ENCODE measurements at places on chromosomes 5 and 9.

DNA sequence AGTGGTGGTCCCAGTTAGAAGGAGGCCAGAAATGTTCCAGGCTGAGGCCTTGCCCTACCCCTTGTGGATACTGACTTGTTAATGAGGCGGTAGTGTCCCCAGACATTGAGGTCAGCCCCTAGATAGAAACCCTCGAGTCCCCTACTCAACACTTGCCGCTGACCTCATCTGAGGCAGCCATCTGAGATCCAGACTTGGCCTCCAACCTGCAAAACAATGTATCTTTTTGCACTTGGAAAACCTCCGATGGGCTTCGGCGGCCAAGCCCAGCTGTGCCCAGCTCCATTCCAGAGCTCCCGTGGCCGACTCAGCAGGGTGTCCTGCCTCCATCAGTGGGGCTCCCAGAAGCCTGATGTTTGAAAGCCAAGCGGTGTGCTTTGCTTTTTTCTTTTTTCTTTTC, 122.1 kb downstream of the WNK2 start:
- no peak for DNase-seq

DNA sequence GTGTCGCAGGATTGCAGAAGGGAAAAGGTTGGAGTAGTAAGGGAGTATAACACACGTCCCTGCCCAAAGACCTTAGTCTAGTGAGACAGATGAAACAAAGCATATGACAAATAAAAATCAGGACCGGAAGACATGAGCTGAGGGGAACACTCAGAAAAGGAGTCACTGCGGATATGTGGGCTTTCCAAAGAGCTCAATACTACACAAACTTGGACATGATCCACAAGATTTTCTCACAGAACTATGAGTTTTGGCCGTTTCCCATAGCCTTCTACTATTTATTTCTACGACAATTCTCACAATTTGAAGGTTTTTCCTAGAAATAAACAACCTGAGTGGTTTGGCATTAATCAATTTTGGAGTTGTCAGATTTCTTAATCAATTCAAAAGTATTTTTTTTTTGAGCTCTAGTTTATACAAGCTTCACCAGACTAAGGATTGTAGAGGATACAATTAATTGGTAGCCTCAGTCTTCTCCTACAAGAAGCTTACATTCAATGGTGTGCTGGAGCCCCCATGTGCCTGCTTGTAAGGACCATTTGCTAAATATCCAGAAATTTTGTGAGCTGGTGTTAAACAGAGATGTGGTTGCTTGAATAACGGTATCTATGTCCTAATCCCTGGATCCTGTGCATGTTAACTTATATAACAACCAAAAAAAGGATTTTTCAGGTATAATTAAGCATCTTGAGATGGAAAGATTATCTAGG, 91.4 kb downstream of the ADAMTS12 start:
- no peak for DNase-seq

GRCh38 chr5:180464603-180464970, 29.6 kb upstream of the CNOT6 start:
- no peak for DNase-seq

DNA sequence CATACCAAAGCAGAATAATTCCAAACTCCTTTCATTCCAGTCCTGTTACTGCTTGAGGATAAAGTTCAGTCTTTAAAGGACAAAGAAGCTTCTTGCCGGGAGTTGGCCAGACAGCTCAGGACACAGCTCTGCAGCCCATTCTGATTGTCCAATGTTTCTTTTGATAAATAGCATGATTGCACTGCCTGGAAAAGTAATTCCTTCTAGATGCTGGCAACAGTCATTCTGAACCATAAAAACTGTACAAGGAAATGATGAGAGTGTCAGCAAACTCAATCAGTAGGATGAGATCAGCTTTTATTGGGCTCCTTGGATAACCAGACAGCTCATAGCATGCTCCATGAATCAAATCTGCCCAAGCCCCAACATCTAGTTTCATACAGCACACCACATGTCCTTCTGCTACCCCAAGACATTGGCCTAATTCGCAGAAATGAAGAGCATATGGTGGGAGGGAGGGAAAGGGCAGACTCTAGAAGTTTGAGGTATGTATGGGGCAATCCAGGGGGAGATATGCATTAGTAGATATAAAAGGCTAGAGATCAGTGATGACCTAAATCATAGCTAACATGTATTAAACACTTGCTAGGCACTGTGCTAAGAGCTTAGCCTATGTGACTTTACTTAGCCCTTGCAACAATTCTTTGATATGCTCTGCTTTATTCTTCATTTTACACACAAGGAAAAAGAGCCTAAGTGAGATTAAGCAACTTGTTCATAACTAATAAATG, 219.9 kb upstream of the NREP start:
- DNase-seq, result no peak

GRCh38 chr9:37663926-37664325, 13.2 kb downstream of the FRMPD1 start:
- DNase-seq, result no peak

DNA sequence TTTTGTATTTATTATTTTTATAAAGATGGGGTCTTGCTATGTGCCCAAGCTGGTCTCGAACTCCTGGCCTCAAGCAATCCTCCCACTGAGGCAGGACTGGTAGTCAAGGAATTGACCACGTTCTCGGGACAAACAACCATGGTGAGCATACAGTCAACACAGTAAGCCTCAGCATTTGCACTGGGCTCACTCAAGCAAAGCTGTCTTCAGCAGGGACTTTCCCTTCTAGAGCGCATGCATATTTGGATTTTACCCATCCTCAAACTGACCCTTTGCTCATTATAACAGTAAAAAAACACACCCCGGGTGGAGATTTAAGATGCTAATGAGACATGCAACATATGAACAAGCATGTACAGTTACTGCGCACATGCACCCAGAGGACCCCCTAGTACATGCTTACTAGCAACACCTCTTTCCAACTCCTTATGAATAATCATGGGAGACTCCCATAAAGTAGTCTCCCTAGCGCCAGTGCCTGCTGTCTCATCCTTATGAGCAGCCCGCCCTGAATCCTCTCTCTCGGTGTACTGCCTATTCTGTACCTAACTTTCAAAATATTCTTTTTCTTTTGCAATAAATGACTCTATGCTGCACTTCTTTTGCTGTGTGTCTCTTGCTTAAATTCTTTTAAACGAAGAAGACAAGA, 41.5 kb downstream of the C5orf22 start:
- no peak for DNase-seq
